ENCODE measurements at places on chromosomes 11 and 22.

DNA sequence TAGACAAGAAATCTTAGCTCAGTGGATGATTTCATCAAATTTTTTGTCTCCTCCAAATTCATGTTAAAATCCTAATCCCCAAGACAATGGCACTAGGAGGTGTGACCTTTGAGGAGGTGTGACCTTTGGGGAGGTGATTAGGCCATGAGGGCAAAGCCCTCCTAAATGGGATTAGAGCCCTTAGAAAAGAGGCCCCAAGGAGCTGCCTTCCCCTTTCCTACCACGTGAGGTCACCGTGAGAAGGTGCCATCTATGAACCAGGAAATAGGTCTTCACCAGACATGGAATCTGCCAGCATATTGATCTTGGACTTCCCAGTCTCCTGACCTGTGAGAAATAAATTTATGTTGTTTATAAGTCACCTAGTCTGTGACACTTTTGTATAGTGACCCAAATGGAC is 138.7 kb downstream of the TRIM29 start:
- DNase-seq = no peak

- DNase-seq = no peak
Observed at GRCh38 chr22:43236411-43237166, 49.7 kb upstream of the TTLL12 start.

DNA sequence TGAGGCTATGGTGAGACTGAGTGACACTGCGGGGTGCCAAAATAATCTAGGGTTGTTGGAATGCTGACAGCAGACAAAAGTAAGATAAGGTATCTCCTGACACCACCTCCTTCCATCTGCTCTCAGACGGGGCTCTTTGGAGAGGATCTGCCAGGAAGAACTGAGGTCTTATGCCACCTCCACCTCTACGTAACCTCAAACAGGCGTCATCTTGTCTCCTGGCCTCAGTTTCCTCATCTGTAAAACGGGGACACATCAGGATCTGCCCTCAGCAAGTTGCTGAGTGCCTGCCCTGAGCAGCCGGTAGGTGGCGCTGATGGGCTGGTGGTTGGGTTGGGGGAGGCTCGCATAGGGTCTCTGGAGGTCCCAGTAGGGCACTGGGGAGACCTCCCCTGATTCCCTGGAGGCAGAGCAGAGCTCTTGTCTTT is 1.7 kb upstream of the MYEOV start:
- peak; percentile 44 for DNase-seq

DNA sequence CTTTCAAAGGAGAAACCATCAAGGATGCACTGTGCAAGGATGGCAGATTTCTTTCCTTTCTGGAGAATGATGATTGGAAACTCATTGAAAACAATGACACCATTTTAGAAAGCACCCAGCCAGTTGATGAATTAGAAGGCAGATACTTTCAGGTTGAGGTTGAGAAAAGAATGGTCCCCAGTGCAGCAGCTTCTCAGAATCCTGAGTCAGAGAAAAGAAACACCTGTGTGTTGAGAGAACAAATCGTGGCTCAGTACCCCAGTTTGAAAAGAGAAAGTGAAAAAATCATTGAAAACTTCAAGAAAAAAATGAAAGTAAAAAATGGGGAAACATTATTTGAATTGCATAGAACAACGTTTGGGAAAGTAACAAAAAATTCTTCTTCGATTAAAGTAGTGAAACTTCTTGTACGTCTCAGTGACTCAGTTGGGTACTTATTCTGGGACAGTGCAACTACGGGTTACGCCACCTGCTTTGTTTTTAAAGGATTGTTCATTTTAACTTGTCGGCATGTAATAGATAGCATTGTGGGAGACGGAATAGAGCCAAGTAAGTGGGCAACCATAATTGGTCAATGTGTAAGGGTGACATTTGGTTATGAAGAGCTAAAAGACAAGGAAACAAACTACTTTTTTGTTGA is 9.8 kb downstream of the FAM111A start:
- DNase-seq = no peak

DNA sequence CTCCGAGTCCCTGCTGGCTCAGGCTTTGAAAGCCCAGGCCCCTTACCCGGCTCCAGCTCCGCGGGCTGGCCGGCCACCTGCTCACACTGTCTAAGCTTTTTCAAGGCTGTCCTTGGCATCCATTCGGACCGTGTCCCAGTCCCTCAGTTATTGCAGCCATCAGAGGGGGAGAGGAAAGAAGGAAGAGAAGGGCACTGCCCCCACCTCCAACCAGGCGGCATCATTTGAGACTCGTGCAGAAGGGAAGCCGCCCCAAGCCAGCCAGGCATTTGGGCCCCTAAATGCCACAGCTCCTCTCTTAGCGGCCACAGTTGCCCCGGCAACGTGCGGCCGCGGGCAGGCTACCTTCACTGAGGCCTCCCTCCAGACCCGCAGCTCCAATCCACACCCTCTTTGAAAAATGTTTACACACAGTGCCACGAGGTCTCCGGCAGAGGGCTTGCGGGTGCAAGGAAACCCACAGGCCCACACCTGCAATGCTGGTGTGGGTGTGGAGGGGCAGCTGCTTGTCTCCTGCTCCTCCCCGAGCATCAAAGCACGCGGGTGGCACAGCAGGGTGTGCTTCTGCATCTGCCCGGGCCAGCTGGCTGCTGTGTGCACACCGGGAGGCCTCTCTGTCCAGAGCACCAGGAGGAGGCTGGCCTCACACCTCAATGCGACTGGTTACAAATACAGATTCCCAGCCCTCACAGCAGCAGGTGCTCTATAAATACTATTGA is 124.4 kb downstream of the CTTN start:
- DNase-seq = no peak

GRCh38 chr22:49968313-49968830 is 7.8 kb downstream of the PIM3 start:
- no peak for DNase-seq

DNA sequence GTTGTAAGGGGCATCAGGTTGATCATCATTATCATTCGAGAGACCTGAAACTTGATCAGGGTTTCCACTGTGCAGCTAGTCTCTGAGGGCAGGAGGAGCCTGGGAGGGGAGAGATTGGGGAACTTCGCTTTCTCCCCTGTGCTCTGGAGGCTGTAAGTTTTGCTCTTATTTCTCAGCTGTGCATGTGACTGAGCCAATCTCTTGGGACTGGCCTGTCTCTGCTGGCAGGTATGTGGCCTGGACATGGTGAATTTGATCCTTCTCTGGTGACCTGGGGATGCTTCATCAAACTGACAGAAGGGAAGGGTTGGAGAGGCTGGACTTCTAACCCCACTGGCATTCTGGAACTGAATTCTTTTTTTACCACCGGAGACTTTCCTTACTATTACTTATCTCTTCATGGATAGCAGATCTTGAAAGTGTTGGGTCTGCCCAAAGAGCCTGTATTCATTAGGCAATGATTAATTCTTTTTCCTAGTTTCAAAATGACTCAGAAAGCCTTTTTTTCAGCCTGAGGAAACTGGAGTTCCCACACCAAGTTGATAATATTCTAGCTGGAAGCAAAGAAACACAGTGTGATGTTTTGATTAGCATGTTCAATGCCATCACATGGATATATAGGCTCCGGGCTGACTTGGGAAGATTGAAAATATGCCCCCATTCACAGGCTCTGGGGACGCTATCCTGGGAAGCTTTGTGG is 36.5 kb downstream of the TSPAN18 start:
- DNase-seq = no peak

- no peak for DNase-seq
Observed at GRCh38 chr22:24101966-24102365, 79.3 kb upstream of the SUSD2 start.

- DNase-seq = no peak
Observed at GRCh38 chr11:11582011-11582701, 39.6 kb downstream of the GALNT18 start.

GRCh38 chr11:126375726-126376125 is 20.2 kb downstream of the ST3GAL4 start:
- DNase-seq = no peak

GRCh38 chr11:61586792-61587430 is 6.0 kb upstream of the SYT7 start:
- DNase-seq = no peak

DNA sequence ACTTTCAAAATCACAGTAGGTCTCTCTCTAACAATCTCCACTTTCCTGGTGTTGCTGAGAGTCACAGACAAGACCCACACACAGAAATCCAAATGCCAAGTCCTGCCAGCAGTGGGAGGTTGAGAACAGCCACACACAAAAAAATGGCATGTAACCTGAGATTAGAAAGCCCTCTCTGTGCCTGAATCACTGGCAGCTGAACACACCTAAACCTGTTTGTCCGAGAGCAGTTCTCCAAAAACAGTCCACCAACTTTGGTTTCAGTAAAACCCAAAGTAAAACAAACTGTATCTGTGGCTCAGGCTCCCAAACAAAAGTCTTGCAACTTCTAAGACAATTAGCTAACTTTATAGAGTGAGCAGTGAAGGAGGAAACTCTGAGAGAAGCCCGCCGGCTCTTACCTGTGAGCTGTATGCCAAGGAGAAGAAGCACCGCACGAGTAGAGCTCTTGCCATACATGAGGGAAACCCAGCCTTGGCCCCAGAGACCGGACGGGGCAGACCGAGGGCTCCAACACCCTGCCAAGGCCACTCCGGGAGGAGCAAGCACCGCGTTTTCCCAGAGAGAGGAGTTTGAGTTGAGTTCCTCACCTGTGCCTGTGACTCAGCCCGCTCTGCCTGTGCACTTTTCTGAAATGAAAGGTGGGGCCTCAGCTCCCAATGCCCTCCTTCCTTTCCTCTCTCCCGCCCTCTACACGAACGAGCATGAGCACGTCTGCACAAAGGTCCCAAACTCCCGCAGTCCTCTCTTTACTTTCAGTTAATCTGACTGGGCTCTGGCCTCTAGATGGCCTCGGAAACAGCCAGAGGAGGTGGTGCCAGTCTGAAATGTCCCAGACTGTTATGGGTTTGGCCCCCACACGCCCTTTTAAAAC is at the start of gene MPZL2:
Gene MPZL2 (minus strand): TSS at position 603 of the 874 bp plus-strand sequence. CDS start 144 bp downstream, at position 459.
- DNase-seq = no peak

- DNase-seq = peak; percentile 17
Observed at GRCh38 chr11:19025481-19026406, 34.8 kb downstream of the MRGPRX2 start.

- DNase-seq = no peak
Observed at GRCh38 chr22:46051646-46052045, 74.7 kb upstream of the WNT7B start.

DNA sequence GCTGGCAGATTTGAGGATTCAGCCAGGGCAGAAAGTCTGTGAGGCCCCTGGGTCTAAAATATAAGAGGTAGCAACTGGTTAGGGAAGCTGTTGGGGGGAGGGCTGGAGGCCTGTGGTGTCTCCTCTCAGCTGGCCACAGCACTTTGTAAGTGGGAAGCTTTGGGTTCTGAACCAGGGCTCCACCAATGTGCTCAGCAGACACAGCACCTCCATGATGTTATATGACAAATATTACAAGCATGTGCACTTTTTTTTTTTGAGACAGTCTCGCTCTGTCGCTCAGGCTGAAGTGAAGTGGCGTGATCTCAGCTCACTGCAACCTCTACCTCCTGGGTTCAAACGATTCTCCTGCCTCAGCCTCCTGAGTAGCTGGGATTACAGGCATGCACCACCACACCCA is 8.0 kb downstream of the ARHGAP1 start:
- DNase-seq = no peak

GRCh38 chr22:20479612-20480196 is 15.9 kb downstream of the KLHL22 start:
- no peak for DNase-seq

DNA sequence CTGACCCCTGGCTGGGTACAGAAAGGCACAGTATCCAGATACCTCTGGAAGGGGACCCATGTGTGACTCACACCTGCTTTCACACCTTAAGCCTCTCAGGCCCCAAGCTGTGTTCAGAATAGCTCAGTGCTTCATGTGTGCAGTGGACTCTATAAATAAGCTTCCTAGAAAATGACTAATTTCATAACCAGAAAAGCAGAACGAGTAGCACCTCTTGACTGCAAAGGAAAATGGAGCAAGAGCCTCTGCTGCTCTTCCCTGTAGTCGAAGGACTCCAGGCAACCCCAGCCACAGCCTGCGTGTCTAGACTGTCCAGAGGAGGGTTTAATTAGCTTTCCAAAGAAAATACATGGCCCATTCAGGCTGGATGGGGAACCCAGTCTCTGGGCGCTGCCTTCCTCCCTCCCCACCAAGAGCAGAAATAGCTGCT is 23.1 kb downstream of the PTPN5 start:
- no peak for DNase-seq

DNA sequence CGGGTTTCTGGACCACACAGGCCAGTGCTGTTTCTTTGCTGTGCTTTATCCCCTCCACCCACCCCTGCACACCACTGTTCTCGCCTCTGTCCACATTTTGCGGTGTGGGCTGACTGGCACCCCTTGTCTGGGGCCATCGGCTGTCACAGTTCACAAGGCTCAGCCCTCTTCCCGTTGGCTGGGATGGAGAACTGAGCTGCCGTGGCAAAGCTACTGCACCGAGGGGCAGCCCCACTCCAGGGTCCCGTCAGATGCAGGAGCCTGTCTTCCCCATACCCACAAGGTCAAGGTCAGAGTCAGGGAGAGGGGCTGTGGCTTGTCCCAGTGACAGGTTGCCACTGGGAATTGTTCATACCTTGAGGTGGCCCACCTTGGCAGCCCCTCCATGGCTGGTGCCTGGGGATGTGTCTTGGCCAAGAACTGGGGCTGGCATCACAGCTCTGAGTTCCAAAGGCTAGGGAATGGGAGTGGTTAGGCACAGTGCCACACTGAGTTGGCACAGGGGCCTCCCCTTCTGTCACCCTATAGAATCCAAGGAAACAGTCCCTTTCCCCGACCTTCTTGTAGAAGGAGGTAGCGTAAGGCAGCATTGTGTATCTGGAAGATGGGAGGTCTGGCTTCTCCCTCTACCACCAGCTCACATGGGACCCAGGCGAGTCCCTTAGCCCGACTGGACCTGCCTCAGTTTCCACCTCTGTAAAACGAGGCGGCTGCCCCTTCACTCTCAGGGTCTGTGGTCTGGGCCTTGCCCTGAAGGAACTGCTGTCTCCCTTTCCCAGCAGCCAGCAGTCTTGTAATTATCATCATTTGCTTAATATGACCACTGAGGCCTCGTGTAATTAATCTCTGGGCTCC is 3.4 kb downstream of the GRK2 start:
- no peak for DNase-seq

GRCh38 chr11:5665051-5665570 is 19.8 kb downstream of the TRIM5 start:
- DNase-seq = no peak

- DNase-seq = no peak
Observed at GRCh38 chr11:99419991-99420390, 399.2 kb downstream of the CNTN5 start.

DNA sequence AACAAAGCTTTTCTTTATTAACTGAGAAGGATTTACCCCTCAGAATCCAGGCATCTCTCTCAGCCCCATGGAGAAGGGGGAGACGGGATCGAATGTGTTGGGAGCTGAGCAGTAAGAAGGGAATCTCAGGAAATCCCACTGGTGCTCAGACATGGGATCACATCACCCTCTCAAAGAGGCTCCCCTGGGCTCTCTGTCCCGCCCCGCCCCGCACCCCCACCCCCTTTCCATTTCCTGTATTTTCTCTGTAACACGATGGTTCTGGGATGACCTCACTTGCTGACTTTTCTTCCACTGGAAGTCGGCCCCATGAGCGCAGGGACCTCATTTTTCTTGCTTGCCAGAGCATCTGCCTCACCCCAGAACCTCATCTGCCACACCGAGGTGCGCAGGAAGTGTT is 100.0 kb downstream of the RPS6KA4 start:
- DNase-seq = no peak
